ENCODE measurements at places on chromosomes 2 and 18.

DNA sequence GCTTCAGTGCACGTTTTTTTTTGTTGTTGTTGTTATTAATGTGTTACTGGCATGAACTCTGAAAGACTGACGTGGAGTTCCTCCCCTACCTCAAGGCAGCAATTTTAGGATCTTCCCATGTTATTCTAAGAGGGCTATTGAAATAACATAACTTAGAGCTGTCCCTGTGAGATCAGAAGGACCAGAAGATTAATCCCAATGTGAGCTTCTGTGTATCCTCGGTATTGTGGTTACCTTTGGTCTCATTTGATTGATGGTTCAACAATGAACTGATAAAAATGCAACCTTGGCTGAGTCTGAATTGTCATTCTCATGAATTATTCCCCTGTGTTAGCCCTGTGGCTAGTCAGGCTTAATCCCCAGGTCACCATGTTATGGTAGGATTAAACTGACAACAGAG lies 394.1 kb downstream of the TRIB2 start:
- DNase-seq, result no peak

- no peak for DNase-seq
Observed at GRCh38 chr2:216942465-216942864, 82.6 kb upstream of the TNP1 start.

GRCh38 chr2:172929644-172930043 lies 146.0 kb upstream of the MAP3K20 start:
- DNase-seq, result no peak

GRCh38 chr18:68721681-68722583 lies 7.0 kb upstream of the TMX3 start:
- peak; percentile 29 for DNase-seq

GRCh38 chr2:40668425-40668824 lies 216.5 kb upstream of the SLC8A1 start:
- no peak for DNase-seq

DNA sequence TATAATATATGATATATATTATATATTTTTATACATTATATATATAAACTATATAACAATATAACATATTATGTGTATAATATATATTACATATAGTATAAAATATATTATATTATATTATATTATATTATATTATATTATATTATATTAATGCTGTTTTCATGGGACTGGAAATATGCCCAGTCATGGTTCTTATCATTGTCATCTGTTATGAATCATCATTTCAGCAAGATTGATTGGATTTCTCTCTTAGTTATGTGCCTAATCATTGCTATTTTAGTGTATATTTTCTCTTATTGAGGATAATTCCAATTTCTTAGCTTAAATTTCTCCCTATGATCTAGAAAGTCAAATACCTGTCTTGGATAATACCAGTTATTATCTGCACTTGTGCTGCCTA lies 617.8 kb downstream of the TRIB2 start:
- no peak for DNase-seq

DNA sequence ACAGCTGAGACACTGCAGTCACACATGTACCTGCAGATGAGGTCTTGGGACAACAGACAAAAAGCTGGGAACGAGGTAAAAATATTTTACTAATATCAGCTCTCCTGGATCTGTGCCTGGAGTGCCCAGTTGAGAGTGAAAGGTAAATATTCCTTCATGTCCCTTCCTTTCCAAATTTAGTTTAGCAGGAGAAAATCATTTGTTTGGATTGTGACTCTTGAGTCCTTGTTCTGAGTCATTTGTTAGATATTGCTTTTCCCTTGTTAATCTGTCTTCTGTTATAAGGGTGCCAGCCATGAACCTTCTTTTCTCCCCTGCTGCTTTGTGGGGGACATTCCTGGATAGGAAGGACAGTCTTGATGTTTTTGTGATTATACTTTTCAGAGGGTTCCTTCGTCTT lies 329.2 kb downstream of the DSC3 start:
- DNase-seq, result no peak

Data from pons (tissue), 1 donor.